AML-193 (cell line): ENCODE measurements at places on chromosomes 7 and 10.

DNA sequence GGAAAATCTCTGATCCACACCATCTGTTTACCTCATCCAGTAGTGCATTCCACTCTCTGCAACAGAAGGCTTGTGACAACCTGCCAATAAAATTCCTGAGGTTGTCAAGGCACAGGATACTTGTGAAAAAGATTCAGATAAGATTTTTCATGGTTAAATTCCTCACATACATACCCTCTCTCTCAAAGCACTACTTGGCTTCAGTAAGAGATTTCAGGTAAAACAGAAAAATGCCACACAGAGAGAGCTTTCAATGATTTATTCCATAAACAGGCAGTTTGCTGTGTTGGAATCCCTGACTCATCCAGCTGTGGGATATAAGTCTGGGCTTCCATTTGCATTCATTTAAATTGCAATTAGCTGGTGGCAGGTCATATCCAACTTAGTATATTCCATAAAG is 99.7 kb upstream of the CAV2 start:
- no peak for DNase-seq

DNA sequence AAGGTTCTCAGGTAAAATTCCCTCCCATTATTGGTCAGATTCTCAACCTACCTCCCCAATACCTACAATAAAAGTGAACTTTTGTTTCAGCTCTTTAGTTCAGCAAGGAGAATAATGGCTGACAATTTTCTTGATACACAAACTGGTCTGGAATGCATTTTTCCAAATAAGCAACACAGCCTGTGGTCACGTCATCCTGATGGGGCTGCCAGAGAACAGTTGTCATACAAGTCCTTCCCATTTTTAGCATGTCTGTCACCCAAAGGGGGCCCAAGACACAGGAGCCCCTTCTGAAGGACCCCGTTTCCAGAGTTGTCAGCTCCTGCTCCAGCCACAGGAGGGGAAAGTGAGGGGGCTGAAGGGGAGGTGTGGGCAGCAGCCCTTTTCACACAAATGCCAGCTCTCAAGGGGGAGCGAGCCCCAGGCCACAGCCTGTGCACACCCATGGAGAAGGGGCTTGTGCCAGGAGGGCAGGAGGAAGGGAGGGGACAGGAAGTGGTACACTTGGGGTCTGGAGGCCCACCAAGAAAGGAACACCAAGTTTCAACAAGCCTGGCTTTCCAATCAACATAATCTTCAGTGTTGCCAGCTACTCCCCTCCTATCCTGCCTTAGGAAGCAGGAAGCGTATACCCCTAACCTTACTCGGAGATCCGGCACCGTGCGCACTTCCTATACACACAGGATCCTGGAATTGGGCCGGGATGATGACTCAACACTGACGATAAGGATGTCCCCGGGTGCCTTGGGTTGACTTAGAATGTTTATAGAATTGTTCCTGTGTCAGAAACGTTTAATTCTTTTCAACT is 43.4 kb upstream of the PDLIM1 start:
- no peak for DNase-seq

GRCh38 chr7:148927123-148928045 is 43.3 kb upstream of the EZH2 start:
- no peak for DNase-seq

- DNase-seq: no peak
Observed at GRCh38 chr10:120600871-120601649, 144.0 kb downstream of the PLPP4 start.

- DNase-seq: no peak
Observed at GRCh38 chr7:151011097-151011409, 13.2 kb downstream of the ATG9B start.
